Gastrocnemius medialis (tissue), 4 donors: ENCODE measurements at places on chromosomes 11 and 22.

GRCh38 chr22:47434336-47435203 is 672.1 kb downstream of the TBC1D22A start:
- no peak for DNase-seq

- DNase-seq = no peak
Observed at GRCh38 chr11:67631411-67631810, 1.7 kb upstream of the NUDT8 start.

DNA sequence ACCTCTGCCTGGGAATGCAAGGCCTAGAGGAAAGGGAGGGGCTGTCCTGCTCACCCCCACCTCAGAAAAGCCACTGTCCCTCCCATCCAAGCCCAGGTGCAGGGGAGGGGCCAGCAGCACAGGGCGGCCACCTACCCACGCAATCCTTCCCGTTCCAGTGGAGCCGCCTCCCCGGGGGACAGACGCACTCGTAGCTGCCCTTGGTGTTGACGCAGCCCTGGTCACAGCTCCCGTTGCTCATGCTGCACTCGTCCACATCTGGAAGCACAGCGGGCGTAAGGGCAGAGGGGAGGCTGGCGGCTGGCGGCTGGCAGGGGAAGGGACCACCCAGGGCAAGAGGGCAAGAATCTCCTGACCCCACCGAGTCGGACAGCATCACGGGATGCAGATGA is 40.3 kb upstream of the TTLL12 start:
- DNase-seq = no peak

- no peak for DNase-seq
Observed at GRCh38 chr11:35144136-35144741, 5.3 kb downstream of the CD44 start.

GRCh38 chr22:19178065-19178656 is 375 bp downstream of the SLC25A1 start:
- DNase-seq = no peak
